Renal cortical epithelial cell (primary cell): ENCODE measurements at places on chromosomes 7 and 10.

DNA sequence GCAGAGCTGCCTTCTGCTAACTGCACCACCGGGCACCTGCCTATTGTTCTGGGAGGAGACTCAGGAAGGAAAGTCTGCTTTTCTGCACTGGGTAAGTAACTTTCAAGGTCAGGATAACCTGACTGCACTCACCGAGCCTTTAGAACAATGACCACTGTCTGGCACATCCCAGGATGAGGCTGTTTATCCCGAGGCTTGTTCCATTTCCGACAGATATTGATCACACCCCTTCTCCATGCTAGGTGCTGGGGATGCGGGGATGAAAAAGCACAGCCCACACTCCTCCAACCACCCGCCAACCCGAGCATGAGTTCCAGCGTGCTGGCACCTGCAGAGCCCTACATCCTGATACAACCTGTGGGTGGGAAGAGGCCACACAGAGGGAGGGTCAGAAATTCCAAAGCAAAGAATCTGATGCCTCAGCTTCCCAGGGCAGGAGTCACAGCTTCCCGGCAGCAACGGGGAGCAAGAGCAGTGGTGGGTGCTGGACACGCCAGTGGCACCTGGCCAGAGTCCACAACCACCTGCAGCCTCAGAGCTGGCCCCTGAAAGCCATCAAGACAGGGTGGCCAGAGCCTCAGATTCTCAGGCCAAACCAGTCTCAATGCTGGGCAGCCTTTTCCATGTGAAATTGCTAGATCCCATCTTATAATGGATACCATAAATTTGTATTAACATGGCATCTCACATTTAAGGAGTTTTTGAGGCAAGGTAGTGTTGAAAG, 34.9 kb upstream of the CNPY1 start:
- DNase-seq = no peak

DNA sequence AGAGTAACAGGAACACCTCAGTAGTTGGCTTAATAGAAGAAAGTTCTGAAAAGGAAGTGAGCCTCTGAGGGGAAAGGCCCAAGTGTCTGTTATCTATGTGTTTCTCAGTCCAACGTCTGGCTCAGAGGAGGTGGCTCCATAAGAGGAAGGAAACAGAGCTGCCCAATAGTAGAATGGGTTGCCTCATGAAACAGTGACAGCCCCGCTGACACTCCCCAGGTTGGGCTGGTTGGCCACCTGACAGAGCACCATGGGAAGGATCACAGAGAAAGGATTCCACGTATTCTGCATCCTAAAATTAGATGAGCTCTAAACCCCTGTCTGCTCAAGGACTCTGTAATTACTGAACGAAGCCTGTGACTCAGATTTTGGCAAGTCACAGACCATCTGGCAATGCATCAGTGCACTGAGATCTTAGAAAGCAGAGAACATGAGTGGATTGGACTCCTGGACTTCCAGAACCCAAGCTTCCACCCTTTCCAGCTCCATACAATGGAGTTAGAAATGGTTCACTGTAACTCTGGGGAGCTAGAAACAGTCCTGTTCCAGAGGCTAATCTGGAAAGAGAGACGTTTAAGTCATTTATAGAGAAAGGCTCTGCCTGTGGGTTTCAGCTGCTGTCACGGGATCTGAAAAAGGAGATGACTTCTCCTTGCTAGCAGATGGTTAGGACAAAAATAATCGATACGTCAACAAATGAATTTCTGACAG, 2.9 kb downstream of the PKD2L1 start:
- DNase-seq = peak; percentile 15

GRCh38 chr7:154931906-154932305, 71.0 kb downstream of the PAXIP1 start:
- DNase-seq = peak; percentile 75

DNA sequence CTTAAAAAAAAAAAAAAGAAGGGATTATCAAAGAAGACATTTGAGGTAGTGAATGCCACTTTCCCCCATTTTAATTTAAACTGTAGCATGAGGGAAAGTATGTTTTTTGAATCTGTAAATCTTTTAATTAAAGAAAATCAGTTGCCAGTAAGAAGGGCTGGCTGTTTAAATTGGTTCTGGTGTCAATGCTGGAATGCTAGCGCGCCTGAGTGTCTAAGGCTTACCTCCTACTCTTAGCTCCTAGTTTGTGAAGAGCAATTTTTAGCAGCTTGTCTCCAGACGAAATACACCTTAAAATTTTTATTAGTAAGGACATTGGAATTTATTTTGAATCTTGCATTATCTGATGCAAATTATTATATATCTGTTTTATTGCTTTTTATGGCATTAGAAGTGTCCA, 54.1 kb downstream of the UBE3C start:
- peak; percentile 3 for DNase-seq

DNA sequence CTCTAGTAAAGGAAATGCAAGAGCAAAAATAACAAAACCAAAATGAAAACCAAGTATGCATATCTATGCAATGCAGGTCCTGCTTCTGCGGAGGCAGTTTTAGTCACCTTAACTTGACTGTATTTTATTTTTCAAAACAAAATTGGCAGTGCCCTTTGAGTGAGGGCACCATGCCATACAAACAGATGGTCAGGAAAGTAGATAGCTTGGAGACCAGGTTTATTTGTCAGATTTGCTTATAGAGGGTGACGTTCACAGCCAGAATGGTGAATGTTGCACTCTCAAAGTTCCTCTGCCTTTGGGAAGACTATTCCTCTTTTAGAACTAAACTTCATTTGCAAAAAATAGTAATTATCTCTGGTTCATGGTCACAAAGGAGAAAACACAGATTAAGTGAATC, 801.9 kb downstream of the ANKRD7 start:
- no peak for DNase-seq

GRCh38 chr7:135772639-135773222, 24.1 kb upstream of the FAM180A start:
- DNase-seq = no peak

- no peak for DNase-seq
These were observed 58.2 kb downstream of the SRPK2 start for GRCh38 chr7:105330526-105330925.

GRCh38 chr7:97145068-97145467, 27.6 kb downstream of the SDHAF3 start:
- peak; percentile 44 for DNase-seq

- DNase-seq = peak; percentile 30
These were observed 111.3 kb downstream of the HECTD2 start for GRCh38 chr10:91521439-91521838.

GRCh38 chr10:24790599-24790998, 66.9 kb upstream of the ARHGAP21 start:
- no peak for DNase-seq

GRCh38 chr10:60480865-60481563, 91.3 kb upstream of the ANK3 start:
- DNase-seq = peak; percentile 93

DNA sequence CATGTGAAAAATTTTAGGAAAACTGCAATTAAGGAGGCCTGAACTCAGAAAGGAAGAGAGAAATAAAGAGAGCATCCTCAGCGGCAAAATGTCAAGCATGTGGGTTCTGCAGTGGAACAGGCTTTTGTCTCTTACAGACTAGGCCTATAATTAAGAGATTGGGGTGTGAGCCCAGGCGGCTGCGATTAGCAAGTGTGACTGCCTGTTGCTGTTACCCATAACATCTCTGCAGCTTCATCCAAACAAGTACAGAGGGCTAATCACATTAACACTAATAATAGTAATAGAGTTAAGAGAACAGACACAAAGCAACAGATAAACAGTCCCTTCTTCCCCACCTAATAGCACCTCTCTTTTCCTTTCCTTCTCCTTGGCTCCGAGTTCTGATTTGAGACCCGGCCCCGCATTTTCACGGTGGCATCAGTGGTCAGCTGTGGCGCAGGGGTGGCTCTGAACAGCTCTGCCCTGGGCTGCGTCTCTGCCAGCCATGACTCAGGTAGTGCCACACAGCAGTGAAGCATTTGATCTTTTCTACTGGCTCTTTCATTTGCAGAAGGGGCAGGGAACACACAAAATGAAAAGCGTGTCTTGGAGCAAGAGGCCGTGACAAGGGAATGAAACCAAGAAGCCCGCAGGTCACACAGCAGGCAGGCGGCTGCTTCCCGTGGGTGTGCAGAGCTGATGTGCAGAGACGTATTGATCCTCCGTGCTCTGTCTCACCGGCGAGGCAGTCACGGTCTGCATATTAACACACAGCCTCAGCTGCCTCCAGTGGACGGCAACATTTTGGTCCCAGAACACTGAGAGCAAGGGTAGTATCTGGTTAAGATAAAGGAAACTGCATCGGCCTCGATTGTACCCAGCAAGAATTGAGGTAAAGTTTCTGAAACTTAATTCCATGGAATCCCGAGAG, 103.1 kb downstream of the KLF6 start:
- DNase-seq = peak; percentile 37

DNA sequence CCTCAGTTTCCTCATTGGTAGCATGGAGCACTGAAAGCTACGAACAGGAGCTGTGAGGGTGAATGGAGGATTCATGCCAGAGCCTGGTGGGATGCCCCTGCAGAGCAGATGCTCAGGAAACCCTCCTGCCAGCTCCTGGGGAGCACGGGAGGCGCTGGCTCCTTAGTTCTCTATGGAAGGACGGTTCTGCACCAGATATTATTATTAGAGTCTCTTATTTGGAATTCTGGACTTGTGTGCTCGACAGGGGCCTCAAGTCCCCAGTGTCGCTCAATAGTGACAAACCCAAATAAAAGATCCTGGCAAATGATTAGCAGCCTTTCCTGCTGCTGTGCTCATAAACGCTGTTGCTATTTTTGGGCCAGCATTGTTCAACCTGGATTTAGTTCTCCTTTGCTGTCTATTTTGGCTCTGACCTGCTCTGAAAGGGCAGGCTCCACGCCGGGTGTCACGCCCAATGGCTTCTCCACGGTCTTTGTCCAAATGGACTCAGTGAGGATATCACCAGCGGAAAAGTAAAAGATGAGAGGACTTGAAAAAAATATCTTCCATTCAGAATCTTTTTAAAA, 23.0 kb upstream of the KLF6 start:
- DNase-seq = no peak

- no peak for DNase-seq
These were observed 204.8 kb downstream of the BMPER start for GRCh38 chr7:34109936-34110780.

DNA sequence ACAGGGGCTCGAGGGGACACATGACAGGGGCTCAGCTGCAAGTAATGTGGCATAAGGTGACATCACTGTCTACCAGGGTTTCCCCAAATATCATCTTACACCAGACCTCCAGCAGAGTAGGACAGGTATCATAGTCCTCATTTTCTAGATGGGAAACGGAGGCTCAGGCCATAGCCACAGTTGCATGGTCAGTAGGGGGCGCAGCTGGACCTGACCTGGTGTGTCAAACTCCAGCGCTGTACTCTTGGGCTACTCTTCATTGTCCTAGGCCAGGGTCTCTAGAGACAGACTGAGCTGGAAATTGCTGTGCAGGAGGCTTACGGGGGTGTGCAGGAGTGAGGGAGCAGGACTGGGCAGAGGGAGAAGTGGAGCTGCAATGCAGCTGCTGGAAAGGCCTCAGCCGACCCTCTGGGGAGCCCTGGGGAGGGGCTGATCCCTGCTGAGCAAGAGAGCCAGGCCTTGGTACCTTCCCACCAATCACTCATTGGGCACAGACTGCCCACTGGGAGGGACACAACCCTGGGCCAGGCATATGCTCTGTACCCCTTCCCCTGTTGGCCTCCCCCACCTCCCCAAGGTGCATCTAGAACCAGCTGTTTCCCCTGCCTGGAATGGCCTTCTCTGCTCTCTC, 89.9 kb downstream of the CDH23 start:
- peak; percentile 2 for DNase-seq

- DNase-seq = no peak
These were observed 6.0 kb downstream of the FAM131B start for GRCh38 chr7:143356414-143357050.

DNA sequence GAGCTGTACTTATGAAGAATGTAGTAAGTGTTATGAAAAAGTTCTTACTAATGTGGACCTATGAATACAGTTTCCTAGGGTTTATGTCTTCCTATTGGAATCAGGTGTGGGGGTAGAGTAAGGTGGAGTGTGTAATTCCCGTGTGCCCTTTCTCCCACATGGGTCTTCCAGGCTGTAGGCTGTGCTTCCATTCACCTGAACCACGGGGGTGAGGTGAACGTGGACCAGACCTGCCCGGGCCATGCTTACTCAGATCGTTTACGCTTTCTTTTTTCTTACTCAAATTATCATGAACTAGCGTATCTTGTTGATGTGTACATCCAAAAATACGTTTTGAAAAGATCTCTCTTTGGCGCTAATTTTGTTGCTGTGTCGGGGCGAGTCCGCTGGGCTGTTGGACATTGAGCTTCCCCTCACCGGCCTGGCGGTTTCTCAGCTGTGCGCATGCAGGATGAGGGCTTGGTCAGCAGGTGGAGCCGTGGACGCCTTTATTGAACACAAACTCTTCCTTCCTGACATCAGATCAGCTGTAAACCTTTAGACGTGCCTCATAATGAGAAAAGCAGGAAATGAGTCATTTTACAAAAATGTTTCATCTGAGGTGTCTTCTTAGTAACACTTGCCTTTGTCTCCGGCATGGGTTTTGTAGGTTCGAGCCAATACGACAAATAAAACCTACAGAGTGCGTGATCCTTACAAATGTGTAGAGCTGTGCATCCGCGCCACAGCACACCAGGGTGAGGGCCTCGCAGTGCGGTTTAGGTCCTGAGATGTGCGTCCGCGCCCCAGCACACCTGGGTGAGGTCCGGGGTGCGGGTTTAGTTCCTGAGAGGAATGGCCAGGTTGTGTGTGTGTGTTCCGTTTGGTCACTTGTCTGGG, 53.8 kb downstream of the WDR37 start:
- DNase-seq = peak; percentile 94

DNA sequence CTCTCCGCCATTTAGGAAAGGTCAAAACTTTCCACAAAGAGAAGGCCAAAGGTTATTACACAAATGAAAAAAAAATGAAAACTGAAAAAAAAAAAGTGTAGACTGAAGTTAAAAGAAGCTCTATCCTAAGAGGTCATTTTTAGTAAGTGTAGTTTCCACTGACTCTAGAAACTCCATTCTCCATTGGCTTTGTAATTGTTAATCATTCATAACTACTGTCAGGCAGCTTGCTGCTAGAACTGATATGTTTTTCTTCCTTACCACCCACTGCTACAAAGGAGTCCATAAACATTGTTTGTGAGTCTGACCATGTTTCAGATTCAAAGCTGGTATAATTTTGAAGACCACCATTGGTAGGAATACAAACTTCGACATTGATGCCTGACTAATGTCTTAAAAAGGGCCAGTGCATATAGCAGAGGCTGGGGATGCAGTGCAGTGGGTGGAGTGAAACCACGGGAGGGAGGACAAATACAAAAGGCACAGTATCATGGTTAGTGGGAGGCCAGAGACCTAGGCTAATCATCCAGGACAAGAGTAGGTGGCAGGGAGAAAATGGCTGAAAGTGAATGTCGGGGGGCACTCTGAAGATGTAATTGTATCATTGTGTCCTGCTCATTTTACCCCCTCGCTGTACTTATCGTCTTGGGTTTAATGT, 16.9 kb upstream of the DYNC1I1 start:
- DNase-seq = no peak

- no peak for DNase-seq
These were observed 78.6 kb downstream of the MAD1L1 start for GRCh38 chr7:2154121-2154520.
